ENCODE measurements at places on chromosomes 3 and 15.

GRCh38 chr3:126480861-126481260, 5.2 kb upstream of the ZXDC start:
- no peak for DNase-seq

GRCh38 chr3:153315781-153316180, 153.8 kb downstream of the RAP2B start:
- DNase-seq = no peak

DNA sequence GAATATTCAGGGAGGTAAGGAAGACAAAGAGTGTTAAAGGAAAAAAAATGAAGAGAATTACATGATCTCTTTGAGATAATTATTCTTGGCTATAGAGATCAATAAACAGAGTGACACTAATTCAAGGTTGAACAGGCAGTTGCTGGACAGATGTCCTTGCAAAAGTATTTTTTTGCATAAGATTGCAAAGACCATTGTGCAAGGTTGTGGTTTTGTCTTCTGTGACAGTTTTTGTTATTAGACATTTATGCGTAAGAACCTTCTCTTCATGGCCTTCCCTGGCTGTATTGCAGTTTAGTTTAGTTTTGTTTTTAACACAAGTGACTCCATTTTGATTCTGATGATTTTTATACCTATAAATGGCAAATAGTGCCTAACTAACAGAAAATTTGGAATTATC, 682.8 kb upstream of the ARPP21 start:
- no peak for DNase-seq

GRCh38 chr15:48144889-48145288, 24.1 kb downstream of the SLC24A5 start:
- no peak for DNase-seq

GRCh38 chr3:195834675-195835583, 23.2 kb upstream of the MUC4 start:
- DNase-seq = no peak

DNA sequence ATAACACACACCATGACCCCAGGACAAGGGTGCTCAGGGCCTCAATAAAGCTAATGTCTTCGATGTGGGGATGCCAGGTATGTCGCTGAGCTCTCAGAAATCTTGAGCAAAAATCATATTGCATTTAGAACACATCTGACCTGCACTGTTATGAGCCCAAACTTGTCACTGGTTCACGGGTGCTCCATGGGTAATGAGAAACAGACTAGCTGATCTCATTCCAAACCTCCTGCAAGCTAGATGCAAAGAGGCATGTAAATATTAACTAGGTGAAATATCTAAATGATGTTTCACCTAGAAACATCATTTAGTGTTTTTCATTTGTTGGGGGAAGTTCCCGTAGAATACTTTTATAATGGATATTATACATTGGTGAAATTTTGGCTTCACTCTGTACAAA, 549.4 kb downstream of the OCA2 start:
- DNase-seq = no peak

GRCh38 chr3:52062505-52062904, 6.1 kb upstream of the DUSP7 start:
- no peak for DNase-seq

- no peak for DNase-seq
Observed at GRCh38 chr15:63054985-63055384, 12.4 kb downstream of the TPM1 start.

DNA sequence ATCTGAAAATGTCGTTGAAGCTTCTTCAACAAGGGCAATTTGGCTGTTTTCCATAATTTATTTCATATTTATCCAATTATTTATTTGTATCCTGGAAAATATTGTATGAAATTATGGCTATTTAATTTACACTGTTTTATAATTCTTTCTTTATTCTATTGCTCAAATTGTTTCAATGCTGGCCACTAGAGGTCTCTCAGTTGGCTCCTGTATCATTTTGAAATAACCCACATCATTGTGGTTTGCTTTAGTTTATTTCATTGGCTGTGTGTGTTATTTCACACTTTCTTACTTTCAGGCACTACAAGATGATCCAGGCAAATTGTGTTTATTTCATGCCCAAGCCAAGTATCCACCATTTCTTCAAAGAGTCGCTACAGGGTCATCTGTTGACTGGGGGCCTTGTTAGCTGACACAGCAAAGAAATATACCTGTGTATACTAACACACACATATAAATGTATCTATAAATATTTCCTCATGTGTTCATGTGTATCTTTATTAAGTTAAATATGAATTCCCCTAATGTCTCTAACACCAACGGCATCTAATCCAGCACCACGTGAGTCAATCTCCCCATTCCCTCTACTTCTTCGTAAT, 86.2 kb downstream of the NPAP1 start:
- no peak for DNase-seq

DNA sequence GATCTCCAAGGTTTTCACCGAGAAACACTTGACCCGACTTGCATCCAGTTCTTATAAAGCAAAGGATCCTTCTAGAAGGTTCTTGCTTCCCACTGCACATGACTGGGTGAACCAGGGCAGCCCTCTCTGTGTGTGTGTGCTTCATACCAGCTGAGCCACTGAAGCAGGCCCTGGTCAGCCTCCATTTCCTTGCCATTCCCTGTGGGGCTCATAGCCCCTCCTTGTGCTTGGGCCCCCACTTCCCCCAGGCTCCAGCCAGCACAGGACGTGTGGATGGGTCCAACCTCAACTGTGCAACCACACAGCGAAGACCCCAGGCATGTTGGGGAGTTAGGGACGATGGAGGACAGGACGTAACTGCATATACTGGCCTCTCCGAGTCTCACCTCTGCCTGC, 15.5 kb downstream of the KLF15 start:
- DNase-seq = no peak

DNA sequence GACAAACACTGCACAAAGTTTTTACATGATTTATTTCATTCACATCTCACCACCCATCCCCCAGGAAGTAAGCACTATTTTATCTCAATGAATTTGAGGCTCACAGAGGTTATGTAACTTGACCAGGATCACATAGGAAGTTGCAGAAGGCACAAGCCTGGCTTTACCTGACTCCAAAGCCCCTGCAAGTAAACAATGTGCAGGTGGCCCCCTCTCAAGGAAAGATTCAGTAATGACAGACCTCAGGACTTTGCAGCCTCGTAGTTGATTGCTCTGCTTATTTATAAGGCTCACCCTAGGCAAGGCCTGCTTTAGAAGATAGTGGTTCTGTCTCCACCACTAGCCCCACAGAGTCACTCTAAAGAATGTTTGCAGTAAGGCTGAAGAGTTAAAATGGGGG, 79.8 kb upstream of the MDFIC2 start:
- DNase-seq = no peak

GRCh38 chr3:29758434-29759322, 477.8 kb downstream of the RBMS3 start:
- no peak for DNase-seq

- DNase-seq = no peak
Observed at GRCh38 chr15:96750361-96750760, 419.9 kb downstream of the NR2F2 start.

DNA sequence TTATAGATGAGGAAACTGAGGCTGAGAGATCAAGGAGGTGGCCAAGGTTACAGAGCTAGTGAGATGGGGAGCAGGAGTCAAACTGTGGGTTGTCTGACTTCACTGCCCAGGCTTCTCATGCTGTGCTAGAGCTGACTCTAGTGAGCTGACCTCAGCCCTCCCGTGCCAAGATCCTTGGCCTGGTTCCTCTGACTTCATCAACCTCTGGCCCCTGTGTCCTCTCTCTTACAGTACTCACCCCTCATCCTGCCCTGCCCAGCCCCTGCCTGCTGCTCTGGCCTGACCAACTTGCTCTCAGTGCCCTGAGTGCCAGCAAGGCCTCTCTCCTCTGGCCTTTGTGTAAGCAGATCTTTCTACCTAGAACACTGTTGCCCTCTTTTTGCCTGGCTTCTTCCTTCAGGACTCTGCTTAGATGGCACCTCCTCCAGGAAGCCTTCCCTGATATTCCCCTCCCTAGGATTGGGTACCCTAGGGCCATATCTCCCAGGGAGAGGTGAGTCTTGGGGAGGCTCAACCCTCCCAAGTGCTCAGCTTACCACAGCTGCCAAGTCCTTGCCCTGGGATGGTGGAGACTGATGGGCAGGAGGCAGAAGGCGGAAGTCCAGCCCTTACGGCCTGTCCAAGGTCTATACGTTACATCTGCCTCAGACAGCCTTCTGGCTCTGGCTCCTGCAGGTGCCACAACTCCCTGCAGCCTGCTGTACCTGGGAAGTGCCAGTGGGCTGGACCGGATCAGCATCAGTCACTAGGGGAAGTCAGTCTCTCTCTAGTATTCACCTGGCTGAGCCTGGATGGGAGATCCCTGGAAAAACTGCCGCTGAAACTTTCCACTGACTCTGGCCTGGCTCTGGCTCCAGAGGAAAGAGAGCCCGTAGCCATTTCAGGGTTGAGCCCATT, 36.3 kb upstream of the FAM107A start:
- no peak for DNase-seq

- peak; percentile 58 for DNase-seq
Observed at GRCh38 chr3:11438646-11439045, 166.4 kb downstream of the ATG7 start.

- no peak for DNase-seq
Observed at GRCh38 chr15:71215126-71215894, 100.0 kb downstream of the THSD4 start.

GRCh38 chr3:134074001-134074789, 44.5 kb upstream of the SLCO2A1 start:
- DNase-seq = no peak

DNA sequence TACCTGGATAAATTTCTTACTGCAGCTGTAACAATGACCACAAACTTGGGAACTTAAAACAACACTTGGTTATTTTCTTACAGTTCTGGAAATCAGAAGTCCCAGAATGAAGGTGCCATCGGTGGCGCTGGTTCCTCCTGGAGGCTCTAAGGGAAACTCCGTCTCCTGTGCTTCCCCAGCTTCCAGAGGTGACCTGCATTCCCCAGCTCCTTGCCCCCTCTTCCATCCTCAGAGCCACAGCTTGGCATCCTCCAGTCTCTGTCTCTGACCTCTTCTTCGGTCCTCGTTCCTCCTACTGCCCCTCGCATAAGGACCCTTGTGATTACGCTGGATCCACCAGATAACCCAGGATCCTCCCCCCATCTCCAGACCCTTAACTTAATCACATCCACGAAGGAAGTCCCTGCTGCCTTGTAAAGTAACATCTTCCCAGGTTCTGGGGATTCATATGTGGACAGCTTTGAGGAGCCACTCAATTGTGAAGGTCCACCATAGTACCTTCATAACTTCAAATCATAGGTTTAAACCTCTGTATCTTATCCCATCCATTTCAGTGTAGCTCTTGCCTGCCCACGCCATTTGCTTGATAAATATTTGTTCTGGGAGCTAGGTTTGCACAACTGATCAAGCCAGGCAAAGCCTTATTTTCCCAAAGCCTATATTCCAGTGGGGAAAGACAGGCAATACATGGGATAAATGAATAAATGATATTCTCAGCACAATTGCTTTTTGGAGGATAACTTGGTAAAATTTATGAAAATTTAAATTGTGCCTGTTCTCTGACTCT, 34.8 kb downstream of the KLF15 start:
- DNase-seq = no peak

GRCh38 chr3:23921052-23921511, 4.2 kb downstream of the RPL15 start:
- DNase-seq = no peak

DNA sequence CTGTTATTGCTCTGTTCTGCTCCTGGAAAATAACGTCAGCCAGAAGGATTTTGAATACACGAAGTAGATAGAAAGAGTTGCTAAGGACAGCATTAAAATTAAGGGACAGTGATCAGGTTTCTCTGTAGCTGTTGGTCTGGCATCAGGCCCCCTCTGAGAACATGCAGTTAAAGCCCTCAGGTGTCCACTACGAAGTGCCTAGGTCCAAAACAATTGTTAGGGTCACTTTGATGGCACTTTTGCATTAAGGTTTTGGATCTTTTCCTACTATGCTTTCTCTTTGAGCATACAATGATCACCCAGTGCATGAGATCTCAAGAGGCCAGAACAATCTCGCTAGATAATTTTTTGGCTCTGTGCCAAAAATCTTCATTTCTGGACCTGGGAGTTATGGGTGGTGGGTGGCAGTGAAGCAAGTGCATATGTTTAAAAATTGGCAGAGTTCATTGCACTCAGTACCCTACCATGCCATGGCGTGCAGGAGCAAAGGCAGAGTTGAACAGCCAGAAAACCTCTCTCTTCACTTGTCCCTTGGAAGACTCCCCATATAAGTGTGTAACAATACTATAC, 797.6 kb downstream of the ROBO2 start:
- DNase-seq = no peak

- DNase-seq = no peak
Observed at GRCh38 chr3:183988216-183988790, 29.4 kb downstream of the ABCC5 start.
